AG10803 (cell line): ENCODE measurements at places on chromosomes 2 and 18.

DNA sequence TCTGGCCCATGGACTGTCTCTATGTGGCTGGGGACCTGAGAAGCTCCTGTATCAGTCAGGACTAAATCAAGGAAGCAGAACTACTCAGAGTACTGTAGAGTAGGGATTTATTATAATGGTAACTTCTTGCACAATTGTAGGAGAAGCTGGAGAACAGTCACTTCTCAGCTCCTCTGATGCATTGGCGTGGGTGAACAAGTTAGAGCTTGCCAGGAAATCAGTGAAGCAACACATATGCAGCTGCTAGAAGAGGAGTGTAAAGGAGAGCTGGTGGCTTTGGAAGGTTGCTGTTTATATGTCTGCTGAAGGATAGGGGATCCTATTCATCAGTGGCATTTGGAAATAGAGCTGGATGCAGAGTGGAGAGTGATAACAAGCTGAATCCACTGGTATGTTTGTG, 215.5 kb upstream of the CWC22 start:
- peak; percentile 93 for DNase-seq

DNA sequence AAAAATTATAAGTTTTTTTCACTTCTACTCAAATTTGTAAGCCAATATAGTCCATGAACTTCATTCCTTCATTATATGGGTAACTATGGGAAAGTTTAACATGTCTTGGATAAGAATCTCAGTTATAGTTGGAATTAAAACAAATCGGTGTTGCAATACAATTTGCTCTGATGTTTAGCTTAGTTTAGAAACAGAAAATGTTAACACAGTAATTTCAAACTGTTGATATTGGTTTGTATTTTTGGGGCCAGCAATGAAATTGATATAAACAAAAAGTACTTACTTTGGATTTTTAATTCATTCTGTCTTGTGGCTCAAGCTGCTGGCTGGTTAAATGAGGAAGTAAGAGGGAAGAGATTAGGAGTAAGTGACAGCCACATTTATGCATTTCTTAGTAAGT, 368.5 kb upstream of the NT5C1B start:
- no peak for DNase-seq

- no peak for DNase-seq
Observed at GRCh38 chr2:139836769-139837168, 1056.6 kb upstream of the NXPH2 start.

DNA sequence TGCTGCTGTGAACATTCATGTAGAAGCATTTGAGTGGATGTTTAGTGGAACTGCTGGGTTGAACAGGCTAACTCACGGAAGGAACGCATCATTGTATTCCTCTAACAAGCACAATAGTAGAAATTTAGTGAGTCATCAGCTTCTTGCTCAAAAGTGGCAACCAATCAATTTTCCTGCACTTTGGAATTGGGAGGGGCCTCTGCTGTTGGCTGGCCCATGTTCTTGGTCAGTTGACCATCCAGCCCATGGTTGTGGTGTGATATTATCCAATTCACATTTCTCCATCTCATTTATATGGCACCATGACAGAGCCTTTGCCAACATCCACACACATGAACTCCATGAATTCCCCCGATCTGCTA, 95.0 kb downstream of the TNFRSF11A start:
- peak; percentile 26 for DNase-seq

DNA sequence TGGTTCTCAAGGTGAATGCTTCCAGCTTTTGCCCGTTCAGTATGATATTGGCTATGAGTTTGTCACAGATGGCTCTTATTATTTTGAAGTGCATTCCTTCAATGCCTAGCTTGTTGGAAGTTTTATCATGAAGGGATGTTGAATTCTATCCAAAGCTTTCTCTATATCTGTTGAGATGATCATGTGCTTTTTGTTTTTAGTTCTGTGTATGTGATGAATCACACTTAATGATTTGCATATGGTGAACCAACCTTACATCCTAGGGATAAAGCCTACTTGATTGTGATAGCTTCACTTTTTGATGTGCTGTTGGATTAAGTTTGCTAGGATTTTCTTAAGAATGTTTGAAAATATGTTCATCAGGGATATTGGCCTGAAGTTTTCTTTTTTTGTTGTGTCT, 112.1 kb downstream of the MBD2 start:
- DNase-seq, result peak; percentile 83

DNA sequence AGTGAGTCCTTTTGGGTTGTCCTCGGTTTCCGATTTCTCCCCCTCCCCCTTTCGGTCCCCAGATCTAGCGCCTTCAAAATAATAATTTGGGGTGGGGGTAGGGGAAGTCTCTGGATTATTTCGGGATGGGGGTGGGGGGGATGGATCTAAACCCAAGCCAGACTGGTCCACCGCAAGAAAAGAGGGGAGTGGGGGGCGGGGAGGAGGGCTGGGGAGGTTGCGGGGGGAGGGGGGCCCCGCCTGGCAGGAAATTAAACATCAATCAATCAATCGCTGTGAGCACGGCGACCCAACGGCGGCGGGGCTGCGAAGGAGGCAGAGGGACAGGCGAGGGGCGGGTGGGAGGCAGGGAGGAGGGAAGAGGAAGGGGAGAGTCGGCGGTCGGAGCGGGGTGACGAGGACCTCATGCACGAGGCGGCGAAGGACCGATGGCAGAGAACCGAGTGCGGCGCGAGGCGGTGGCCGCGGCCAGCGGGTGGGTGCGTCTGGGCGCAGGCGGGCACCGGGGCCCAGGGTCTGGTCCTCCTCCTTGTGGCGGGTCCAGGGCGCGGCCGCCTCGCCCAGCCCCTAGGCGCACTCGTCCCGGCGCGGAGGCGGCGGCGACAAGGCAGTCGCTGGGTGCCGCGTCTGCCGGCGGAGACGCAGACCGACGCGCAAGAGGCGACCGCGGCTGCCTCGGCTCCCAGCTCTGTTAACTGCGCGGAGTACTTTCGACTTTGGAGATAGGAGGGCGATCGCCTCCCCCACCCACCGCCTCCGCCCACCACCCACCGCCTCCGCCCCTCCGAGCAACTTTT, 468 bp upstream of the SATB2 start:
- DNase-seq, result peak; percentile 44

- DNase-seq, result no peak
Observed at GRCh38 chr2:11213975-11214374, 58.7 kb downstream of the SLC66A3 start.

DNA sequence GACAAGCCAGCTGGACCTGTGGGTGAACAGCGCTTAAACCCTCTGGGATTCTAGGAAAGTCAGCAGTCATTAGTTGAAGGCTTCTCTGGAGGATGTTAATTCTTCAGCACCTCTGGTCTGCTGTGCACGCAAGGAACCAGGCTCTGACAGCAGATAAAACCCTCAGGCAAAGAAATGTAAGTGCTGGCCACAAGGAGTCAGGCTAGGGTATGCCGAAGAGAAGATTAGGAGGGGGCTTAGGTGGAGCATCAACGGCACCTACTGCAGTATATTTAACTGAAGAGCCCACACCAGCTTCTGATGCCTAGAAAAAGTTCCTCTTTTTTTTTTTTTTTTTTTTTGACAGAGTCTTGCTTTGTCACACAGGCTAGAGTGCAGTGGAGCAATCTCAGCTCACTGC, 304.2 kb upstream of the MC4R start:
- no peak for DNase-seq

GRCh38 chr2:71832844-71833243, 314.8 kb downstream of the CYP26B1 start:
- DNase-seq, result no peak

- DNase-seq, result peak; percentile 23
Observed at GRCh38 chr2:9071032-9071431, 67.5 kb upstream of the MBOAT2 start.

DNA sequence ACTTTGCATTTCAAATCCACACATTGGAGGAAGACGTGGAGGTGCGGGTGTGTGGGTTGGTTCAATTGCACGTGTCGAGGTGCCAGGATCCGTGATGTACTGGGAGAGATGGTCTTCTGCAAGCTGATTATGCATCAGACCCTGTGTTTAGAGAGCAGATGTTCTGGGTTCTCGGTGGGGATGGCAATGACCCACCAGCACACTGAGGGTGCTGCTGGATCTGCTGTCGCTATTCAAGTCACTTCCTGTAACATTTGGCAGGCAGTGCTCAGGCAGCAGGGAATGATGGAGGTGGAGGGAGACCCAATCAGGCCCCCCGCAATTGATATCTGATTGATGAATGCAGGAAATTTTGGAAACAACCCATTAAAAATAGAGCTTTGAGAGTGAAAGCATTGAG, 830.1 kb upstream of the POU3F3 start:
- DNase-seq, result no peak

- DNase-seq, result peak; percentile 81
Observed at GRCh38 chr18:44683556-44683955, 2.9 kb downstream of the SETBP1 start.

- DNase-seq, result no peak
Observed at GRCh38 chr2:138713069-138713496, 67.1 kb downstream of the NXPH2 start.

- no peak for DNase-seq
Observed at GRCh38 chr2:217363470-217363869, 503.6 kb upstream of the TNP1 start.

- peak; percentile 87 for DNase-seq
Observed at GRCh38 chr18:12606592-12607315, 51.2 kb downstream of the SPIRE1 start.

- peak; percentile 62 for DNase-seq
Observed at GRCh38 chr2:233051241-233052149, 8.6 kb upstream of the INPP5D start.

DNA sequence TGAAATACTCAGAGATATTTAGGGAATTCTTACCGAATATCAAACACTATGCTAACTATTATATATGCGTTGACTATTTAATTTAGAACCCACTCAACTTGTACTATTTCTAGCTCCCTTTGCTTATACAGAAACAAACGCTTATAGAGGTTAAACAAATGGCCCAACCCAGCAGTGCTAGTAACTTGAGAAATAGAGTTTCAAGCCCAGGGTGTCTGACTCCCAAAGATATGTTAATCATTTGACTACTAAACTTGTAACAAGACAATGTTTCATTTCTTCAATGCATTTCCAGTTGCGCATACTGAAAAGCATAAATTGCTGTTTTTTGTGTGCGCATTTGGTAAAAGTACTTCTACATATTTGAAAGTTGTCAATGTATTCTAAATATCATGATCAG, 310.3 kb downstream of the GALNT13 start:
- no peak for DNase-seq

DNA sequence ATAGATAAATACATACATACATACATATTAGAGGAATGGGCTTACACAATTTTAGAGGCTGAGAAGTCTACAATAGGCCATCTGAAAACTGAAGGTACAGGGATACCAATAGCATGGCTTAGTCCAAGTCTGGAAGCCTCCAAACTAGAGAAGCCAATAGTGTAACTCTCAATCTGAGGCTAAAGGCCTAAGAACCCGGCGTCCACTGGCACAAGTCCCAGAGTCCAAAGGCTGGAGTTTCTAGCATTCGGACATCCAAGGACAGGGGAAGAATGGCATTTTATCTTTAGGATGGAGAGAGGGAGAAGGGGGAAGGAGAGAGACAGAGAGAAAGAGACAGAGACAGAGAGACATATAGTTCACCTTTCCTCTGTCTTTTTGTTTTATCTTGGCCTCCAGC, 63.7 kb upstream of the SYT4 start:
- no peak for DNase-seq

DNA sequence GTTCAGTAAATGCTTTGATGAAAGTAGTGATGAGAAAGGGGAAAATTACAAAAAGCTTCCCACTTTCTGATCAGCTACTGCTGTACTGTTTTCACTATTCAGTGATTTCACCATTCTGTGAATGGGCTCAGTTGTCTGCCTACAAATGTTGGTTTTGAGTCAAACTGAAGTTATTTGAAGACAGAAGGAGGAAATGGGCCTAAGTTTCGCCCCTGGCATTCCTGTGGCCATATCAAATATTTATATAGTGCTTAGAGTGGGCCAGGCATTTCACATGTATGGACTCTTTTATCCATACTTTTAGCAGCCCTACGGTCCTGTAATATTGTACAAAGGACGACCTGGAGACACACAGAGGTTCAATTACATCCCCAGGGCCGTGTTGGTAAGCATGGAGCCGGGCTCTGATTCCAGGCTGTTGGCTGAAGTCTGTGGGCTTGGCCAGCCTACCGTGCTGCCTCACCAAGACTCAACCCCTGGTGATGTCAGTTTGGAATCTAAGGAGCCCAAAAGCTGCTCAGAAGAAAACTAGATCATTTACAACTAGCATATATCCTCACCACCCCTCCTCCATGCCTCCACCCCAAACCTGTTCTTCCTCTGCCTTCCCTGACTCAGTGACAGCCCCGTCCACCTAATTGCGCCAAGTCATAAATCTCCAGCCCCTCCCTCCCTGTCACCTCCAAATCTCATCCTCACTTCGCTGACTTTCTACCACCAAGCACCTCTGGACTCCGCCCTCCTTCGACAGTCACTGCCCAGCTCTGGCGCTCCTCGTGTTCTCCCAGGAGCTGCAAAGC, 10.1 kb upstream of the GRHL1 start:
- peak; percentile 85 for DNase-seq

GRCh38 chr2:39571111-39571731, 94.5 kb upstream of the TMEM178A start:
- peak; percentile 16 for DNase-seq

DNA sequence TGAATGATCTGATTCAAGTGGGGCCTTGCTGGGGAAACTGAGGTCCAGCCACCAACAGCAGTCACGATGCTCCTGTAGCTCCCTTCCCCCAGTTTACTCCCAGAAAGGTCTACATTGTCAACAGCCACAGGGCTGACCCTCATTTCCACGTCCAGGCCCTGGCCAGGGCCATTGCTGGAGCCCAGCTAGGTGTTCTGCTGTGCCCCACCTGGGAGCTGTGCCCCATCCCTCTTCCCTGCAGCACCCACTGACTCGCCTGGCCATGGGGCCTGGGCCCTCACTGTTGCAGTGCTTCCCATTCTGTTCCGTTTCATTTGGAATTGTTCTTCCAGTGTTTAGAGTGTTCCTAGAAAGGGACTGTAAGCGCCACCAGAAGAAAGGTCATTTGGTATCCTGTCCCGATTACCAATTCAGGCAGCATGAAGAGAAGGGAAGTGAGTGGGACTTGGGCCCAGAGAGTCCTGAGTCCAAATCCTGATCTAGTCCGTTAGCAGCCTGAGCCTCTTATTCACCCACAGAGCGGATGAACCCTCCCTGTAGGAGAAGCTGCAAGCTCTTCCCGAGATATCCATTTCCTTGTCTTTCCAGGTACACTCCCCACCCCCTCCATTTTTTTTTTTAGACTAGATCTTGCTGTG, 73.1 kb upstream of the HPCAL1 start:
- no peak for DNase-seq

- no peak for DNase-seq
Observed at GRCh38 chr2:234275515-234275914, 221.4 kb downstream of the ARL4C start.

DNA sequence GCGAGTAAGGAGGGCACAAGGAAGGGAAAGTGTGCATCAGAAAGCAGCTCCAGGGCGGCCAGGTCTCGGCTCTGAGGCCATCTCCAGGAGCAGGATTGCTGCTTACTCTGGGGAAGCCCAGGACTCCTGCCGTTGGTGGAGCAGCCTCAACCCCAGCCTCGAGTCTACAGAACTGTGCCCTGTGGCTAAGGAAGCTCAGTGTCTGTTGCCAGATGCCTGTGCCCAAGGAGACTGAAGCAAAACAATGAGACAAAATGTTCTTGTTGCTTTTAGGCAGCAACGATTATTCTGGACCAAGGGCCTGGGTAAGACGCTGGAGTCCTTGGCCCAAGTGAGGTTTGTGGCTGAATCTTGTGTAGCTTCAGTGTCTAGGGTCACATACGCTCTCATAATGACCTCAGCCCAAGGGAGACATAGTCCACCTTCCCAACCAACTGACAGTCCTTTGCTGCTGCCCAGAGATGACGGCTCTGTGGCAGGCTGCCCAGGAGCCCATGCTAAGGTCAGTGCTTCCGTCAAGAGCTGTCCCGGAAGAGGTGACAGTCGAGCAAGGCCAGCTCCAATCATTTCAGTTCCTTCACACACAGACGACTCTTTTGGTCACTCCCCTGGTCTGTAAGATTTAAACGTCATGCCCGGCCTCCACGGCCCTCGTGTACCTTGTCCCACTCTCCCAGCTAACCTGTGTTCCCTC, 223.8 kb downstream of the TTC32 start:
- no peak for DNase-seq
